Left lung (tissue), 14 donors: ENCODE measurements at places on chromosomes 5 and 9.

DNA sequence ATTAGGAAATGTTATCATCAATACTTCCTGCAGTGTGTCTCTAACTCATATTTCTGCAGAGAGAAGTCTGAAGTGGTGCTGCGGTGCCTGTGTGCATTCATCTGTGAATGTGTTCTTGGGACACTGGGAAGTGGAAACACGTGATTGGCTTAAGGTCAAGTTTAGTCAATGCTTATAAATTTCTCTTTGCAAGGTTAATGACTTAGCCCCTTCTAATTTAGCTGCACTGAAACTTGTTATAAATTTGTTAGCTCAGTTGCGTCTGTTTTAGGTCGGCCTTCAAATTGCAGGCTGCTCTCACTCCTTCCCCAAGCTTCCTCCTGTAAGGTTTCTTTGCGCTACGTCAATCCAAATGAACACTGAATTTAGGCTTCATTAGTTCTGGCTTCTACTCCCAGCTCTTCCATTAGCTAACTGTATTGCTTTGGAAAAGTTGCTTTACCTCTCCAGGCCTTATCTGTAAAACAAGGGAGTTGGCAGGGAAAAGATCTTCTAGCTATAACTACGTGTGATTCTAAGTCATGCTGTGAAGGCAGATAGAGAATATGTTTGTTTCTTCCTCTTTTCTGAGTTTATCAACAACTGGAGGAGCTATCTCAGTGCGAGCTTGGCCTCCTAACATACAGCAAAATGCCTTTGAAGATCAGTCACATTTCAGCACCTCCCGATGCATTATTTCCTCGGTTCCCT lies 341.8 kb downstream of the NFIB start:
- no peak for DNase-seq

DNA sequence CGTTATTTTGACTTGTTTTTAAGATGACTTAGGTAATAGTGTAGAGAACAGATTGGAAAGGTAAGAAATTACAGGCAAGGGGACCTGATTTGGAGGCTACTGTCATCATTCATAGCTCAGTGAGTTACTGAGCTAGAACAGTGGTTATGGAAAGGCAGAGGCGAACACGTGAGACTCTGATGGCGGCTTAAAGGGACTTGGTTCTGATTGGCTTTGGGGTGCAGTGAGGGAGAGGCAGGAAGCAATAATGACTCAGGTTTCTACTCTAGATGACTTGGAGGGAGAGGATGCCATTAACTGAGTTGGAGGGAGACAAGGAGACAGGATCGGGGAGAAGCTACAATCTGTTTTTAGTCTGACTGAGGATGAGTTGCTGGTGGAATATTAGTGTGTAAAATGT lies 3.0 kb downstream of the F2RL2 start:
- DNase-seq = no peak

DNA sequence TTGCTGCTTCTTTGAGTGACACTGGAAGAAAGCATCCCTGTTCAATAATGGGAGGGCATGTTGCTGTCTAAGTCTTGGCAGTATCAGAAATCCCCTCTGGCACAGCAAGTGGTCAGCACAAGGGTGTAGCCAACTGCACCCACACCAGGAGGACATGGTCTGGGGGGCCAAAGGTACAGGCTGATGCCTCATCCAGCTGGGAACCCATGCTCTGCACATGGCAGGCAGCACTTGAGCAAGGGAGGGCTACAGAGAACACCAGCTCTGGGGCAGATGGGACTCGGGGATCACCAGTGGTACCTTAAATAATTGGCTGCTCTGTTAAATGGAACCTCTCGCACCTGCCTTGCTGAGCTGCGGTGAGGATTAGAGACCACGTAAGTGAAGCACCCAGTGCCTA lies 265.2 kb downstream of the SYK start:
- no peak for DNase-seq

DNA sequence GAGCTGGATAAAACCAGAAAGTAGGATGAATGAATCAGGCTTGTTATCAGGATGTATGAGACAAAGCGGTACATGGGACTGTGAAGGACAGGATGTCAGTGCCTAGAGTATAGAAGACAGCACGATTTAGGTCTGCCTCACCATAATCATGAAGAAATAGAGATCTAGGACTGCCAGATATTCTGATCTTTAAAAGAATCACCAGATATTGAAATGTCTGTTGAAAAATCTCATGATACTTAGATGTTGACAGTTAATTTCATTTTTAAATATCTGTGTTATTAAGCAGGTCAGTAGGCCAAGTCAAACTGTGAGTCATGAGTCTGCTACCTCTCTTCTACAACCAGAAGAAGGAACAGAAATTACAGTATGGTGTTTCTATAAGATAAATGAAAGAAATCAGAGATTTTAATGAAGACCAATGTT lies 65.0 kb downstream of the ST8SIA4 start:
- DNase-seq = no peak

DNA sequence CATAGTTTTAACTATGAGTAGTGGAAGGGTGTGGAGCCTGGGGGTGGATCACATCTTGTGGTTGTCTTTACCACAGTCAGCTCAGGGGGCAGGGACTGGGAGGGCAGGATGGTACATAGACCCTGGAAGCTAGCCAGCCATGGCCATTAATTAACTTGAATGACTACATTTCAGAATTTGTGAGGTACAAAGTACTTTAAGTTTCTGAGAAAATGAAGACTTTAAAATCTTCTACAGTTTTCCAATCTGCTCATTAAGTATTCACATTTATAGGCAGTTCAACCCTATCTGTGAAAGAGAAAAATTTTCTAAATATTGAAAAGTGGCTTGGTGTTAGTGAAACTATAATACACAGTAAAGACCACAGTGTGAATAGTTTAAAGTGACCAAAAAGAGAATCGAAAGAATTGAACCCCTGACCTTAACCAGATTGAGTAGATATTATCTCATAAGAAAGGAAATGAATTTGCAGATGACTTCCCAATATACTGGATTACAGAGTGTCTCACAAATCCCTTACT lies 234.2 kb upstream of the MEF2C start:
- DNase-seq = no peak

- no peak for DNase-seq
Measured at GRCh38 chr5:150780816-150781221, 2.3 kb downstream of the SMIM3 start.

DNA sequence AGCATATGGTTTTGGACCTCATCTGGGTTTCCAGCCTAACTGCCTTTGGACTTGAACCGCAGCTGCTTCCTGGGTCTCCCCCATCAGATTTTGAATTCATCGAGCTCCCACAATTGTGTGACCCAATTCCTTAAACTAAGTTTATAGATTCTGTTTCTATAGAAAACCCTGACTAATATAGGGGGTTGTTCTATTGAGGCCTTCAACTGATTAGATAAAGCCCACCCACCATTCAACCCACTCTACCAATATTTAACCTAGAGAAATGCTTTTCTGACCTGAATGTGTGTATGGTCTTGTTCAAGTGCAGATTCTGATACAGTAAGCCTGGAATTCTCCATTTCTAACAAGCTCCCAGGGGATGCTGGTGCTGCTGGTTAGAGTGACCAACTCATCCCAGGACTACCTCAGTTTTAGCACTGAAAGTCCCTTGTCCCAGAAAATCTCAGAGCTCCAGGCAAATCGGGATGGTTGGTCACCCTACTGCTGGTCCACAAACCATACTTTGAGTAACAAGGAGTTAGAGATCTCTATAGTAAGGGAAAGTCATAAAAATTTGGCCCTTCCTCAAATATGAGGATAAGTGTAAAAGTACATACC lies 31.7 kb upstream of the GNE start:
- no peak for DNase-seq

- DNase-seq = peak; percentile 48
Measured at GRCh38 chr5:24644761-24645160, at the start of gene CDH10. Gene CDH10 (minus strand): TSS chr5:24644978. CDS start chr5:24593490, 51,488 bp downstream.

- DNase-seq = no peak
Measured at GRCh38 chr5:45376417-45376816, 319.8 kb downstream of the HCN1 start.

GRCh38 chr9:97398999-97399758 lies 12.7 kb upstream of the TDRD7 start:
- peak; percentile 25 for DNase-seq

DNA sequence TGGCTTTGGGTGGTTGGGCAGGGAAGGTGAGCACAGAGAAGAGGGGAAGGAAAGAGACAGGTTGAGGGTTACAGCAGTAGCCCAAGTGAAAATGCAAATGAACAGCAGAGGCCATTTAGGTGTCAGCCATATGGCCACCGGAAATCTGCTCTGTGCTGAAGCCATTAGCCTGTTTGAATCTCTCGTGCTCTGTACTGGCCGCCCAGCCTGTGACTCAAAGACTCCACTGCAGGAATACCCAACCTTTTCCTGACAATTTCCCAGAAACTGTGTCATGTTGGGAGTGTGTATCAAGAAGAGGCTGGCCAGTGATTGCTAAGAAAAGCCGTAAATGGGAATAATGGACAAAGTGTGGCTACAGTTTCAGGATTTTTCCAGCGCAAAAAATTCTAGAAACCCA lies 35.9 kb upstream of the RAI14 start:
- no peak for DNase-seq

DNA sequence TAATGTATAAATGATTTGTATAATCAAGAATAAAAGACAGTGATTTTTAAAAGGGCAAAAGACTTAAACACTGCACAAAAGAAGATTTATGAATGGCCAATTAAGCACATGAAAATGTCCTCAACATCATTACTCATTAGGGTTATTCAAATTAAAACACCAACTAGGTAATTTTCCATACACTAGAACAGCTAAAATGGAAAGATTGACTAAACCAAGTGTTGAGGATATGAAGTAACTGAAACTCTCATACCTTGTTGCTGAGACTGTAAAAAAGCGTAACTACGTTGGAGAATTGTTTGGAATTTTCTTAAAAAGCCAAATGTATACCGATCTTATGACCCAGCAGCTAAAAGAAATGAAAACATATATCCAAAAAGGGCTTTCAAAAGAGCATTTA lies 144.9 kb downstream of the SGCD start:
- DNase-seq = no peak

DNA sequence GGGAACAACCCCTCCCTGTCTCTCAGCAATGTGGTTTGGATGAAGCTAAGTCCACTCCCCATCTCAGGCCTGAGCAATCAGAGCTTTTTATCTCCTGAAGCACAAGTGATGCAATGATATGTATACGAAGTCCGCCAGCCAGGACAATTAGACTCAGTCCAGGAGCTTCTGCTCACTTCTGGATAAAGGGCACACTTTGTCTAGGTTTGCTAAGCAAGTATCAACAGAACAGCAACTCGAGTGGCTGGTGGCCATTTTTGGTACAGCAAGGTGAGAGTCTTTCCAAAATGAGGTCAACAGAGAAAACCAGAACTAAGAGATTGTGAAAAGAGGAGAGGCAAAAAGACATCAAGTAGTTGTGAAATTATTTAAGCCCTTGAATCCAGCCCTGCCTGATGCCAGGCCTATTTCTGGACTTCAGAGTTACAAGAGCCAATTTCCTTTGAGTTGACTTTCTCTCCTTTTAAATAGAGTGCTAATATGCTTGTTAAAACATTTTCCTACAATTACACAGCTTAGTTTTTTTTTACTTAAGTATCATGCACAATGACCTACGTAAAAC lies 8.2 kb downstream of the NDUFA8 start:
- no peak for DNase-seq

- peak; percentile 77 for DNase-seq
Measured at GRCh38 chr9:133335924-133336811, at the start of gene SURF6. Gene SURF6 (minus strand): TSS chr9:133336188. CDS start chr9:133336132, 56 bp downstream.

- DNase-seq = peak; percentile 54
Measured at GRCh38 chr9:88998911-88999310, 7.6 kb downstream of the S1PR3 start.

DNA sequence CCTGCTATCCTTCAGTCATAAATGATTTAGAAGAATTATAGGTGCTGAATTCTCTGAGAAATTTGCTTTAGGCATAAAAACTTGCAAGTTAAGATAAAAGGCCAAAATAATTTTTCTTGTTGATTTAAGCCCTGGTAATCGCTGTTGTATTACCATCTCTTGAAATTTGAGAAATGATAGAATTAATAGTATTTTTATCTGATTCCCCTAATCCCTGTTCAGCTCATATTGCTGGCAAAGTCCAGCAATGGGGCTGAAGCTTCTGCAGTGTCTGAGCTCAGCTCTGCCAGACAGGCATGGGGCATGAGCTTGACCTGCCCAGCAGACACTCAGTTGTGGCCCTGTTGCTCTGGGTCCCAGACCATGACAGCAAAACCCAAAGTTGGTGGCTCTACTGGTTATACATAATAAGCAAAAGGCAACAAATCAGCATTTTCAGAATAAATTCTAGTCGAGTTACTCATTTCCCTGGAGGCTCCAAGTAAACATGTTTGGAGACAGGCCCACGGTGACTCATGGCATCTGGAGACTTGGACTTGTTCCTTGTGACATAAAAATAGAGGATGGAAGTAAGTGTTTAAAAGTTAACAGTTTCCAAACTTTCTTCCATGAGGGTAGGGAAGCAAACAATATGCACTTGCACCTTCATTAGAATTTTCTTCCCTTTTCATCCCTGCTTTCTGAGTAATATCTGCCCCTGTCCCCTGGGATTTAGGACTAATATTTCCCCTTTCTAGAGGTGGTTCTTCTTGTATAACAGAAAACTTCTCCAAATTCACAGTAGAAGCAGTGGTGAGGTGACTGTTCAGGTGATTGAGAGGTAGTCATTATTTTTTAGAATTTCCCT lies 60.2 kb upstream of the SLC2A8 start:
- DNase-seq = no peak

- no peak for DNase-seq
Measured at GRCh38 chr5:11468334-11469039, 435.8 kb downstream of the CTNND2 start.

DNA sequence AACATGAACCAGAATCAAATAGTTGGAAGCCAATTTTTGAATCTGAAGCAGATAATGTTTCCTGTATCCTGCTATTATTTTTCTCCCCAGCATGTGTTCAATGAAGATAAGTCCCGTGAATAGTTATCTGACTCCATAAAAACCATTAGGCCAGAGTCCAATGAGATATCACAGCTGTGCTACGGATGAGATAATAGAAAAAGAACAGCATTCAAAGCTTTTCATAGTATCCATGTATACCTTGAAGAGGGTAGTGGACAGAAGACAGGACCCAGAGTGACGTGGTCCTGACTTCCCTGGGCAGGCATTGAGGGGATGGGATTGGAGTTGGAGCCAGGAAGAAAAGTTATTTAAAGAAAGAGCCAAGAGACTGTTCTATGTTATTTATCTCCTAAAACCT lies 50.7 kb upstream of the C6 start:
- no peak for DNase-seq

DNA sequence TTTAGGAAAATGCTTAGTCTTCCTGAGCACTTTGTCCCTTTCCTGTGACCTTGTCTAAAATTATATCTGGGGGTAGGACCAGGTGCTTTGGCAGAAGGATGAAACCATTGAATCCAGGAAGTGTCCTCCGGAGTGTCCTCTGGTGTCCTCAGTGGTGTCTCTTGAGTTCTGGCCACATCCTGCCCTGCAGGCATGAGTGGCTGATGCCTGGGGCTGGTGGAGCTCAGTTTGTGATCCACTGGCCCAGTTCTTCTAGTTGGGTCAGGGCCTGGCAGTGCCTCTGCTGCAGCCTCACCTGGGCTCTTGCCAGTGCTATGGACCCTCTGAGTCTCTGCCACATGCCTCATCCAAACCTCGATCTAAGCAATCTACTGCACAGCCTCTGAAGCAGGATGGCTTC lies 14.4 kb upstream of the TMED7 start:
- no peak for DNase-seq

GRCh38 chr9:136527721-136528710 lies 17.8 kb downstream of the NOTCH1 start:
- DNase-seq = no peak
